ENCODE measurements at places on chromosomes 7 and 10. TPM values are rescaled to one million over a fixed set of nuclear protein-coding genes. Genes with fewer than 3 reads are reported as not detected.

Gene NPSR1
- not detected for total RNA-seq

Gene CPXM2
- total RNA-seq = not detected

Gene GIMAP5
- 149 TPM for total RNA-seq

Gene CALHM3
- 0.17 TPM for total RNA-seq

Gene TMEM176A
- not detected for total RNA-seq

Gene OLAH
- total RNA-seq = 1.2 TPM

Gene FKBP6
- not detected for total RNA-seq

Gene PDZD7
- total RNA-seq = 0.65 TPM

Gene OR2A7
- total RNA-seq = 3.5 TPM

Gene SDK1
- 0.17 TPM for total RNA-seq

Gene EPO
- not detected for total RNA-seq

Gene SPDYE18
- total RNA-seq = 0.65 TPM

DNA sequence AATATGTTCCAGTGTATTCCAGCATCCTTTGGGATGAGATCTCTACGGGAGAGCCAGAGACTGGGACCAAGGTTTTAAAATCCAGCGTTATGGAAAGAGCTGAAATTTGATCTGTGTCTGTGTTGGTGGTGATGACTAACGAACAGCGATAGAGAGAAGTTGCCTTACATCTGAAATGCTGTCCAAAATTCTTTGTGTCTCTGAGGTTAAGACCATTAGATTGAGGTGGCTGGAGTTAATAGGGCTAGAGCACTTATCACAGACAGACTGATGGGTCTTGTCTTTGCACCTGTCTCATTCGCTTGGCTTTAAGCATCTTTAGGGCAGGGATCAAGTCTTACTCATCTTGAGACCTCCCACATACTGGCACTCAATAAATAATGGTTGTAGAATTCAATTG lies 41.0 kb upstream of the RAPGEF5 start:
- DNase-seq = no peak
- H3K36me3 ChIP-seq = no peaks in the 10 kb centered on the region
- H3K27me3 ChIP-seq = peaks cover 4% of the 10 kb centered on the region
- peaks cover 11% of the 10 kb centered on the region for H3K4me1 ChIP-seq

DNA sequence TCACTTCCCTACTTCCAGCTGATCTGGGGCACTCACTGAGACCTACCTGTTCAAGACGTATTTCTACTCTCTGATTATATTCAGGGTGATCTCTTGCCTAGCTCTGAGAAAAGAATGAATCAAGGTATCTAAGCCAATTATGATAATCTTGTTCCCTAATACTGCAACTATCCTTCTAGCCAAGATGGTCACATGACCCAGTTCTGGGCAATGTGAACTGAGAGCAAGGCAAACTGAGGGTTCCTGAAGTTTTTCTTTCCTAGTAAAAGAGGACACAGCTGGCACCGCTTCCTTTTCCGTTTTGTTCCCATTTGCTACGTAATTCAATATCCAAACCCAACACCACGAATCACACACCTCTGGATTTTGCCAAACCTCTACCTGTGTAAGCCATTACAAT lies 5.9 kb upstream of the GPAM start:
- DNase-seq = no peak
- H3K27ac ChIP-seq = no peak overlapping the region

DNA sequence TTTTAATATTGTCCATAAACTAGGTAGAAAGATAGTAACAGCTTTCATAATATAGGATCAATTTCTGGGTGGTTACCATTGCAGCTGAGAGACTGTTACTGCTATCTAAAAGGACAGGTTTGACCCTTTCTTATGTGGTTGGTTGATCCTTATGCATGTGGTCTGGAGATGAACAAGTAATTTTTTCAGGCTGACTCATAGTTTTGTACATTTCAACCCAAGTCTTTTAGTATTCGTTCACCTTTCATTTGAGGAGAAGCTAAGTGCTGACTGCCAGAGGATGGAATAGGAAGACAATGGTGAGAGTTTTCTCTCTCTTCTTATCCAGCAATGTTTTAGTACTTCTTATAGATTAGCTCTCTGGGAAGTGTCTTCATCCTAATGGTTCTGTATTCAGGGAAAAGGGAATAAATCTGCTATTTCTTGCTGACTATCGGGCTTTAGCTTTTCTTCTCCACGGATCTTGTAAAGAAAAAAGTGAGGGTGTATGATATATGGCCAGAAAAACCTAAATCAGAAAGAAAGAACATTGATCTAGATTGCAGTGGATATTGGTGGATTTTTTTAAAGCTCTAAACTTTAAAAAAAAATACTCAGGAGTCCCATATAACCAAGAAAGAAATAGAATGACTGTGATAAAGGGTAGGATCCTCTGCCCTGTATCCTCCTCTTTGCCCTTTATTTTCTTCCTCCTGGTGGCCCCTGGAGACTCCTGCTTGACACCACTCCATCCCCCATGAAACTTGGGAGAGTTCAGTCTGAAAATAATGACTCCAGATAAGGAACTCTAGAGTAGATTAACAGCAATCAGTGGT lies 88.0 kb downstream of the CPED1 start:
- no peaks in the 10 kb centered on the region for H3K36me3 ChIP-seq
- no peaks in the 10 kb centered on the region for H3K4me1 ChIP-seq
- no peak for DNase-seq
- no peak overlapping the region for H3K27ac ChIP-seq

DNA sequence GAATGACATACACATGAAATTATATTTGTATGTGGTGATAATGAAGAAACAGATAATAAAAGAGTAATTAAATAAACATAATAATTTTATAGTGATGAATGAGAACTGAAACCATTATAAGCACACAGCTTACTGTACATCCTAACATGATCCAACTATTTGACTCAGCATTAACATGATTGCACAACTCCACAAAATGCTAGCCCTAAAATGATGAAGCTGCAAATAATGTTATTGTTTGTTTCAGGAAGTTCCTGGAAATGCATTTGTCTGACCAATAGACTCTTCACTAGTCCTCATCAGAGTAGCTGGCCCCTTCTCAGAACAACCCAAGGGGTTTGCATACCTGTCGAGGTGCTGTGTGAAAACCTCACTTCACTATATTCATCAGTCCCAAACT lies 115.5 kb downstream of the RTKN2 start:
- peaks cover 11% of the 10 kb centered on the region for H3K36me3 ChIP-seq
- no peak overlapping the region for H3K4me3 ChIP-seq
- no peaks in the 10 kb centered on the region for H3K4me1 ChIP-seq
- H3K27me3 ChIP-seq = no peaks in the 10 kb centered on the region
- no peak overlapping the region for H3K27ac ChIP-seq

- H3K4me1 ChIP-seq = no peaks in the 10 kb centered on the region
- peaks cover 2% of the 10 kb centered on the region for H3K27me3 ChIP-seq
- H3K27ac ChIP-seq = no peak overlapping the region
- H3K36me3 ChIP-seq = no peaks in the 10 kb centered on the region
- H3K4me3 ChIP-seq = no peak overlapping the region
Observed at GRCh38 chr7:39062811-39063210, 85.1 kb downstream of the POU6F2 start.

DNA sequence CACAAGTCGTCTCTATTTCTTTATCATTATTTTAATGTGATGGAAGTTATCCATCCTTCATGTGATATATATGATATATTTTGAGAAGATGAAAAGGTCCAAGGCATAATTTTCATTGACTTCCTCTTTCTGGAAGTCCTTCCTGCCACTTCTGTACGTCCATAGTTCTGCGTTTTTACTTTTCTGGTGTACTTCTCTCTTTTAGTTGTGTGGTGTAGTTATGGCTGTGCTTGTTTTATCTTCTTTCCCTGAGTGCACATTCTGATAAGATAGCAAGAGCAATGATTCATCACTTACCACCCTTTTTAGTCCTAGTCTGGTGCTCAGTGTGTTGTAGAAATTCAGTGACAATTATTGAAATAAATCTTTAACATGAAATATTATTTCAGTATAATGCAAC lies 231.3 kb upstream of the FERD3L start:
- H3K36me3 ChIP-seq = no peaks in the 10 kb centered on the region
- no peaks in the 10 kb centered on the region for H3K27me3 ChIP-seq
- no peak overlapping the region for H3K27ac ChIP-seq
- no peak for DNase-seq
- no peaks in the 10 kb centered on the region for H3K4me1 ChIP-seq

GRCh38 chr7:132002343-132002968 lies 446.0 kb upstream of the PODXL start:
- DNase-seq = no peak
- H3K36me3 ChIP-seq = no peaks in the 10 kb centered on the region
- H3K4me3 ChIP-seq = no peak overlapping the region
- no peaks in the 10 kb centered on the region for H3K4me1 ChIP-seq
- H3K27me3 ChIP-seq = peaks cover 3% of the 10 kb centered on the region

- H3K36me3 ChIP-seq = peaks cover 6% of the 10 kb centered on the region
- no peak for DNase-seq
- no peak overlapping the region for H3K4me3 ChIP-seq
- H3K27me3 ChIP-seq = peaks cover 6% of the 10 kb centered on the region
- no peak overlapping the region for H3K27ac ChIP-seq
Observed at GRCh38 chr7:155618708-155619633, 25.5 kb upstream of the RBM33 start.

DNA sequence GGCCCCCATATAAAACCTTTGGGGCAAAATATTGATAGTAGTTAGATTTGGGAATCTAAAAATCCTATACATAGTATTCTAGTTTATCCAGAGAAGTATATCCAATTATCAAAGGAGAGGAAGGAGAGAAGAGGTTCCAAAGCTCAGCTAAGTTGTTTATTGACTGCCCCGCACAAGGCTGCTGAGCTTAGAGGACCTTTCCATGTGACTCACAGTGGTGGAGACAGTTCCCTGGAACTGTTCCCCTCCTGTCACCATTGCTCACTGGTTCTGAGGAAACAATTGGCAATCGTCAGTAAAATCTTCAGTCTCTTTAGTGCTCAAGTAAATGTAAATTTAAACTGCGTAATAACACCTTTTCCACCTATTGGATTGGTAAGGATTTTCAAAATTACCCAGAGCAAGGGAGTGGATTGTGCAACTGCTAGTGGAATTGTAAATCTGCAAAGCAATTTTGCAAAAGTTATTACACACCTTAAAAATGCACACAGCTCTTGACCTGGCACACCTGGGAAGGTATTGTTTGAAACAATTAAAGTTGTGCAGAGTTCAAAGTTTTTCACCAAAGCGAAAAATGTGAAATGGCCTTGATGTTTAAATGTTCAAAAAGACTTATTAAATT lies 63.1 kb downstream of the EEPD1 start:
- no peaks in the 10 kb centered on the region for H3K4me1 ChIP-seq
- no peak overlapping the region for H3K4me3 ChIP-seq

GRCh38 chr7:2701832-2702593 lies 14.0 kb downstream of the AMZ1 start:
- H3K4me1 ChIP-seq = peaks cover 38% of the 10 kb centered on the region
- H3K4me3 ChIP-seq = no peak overlapping the region
- H3K36me3 ChIP-seq = no peaks in the 10 kb centered on the region

DNA sequence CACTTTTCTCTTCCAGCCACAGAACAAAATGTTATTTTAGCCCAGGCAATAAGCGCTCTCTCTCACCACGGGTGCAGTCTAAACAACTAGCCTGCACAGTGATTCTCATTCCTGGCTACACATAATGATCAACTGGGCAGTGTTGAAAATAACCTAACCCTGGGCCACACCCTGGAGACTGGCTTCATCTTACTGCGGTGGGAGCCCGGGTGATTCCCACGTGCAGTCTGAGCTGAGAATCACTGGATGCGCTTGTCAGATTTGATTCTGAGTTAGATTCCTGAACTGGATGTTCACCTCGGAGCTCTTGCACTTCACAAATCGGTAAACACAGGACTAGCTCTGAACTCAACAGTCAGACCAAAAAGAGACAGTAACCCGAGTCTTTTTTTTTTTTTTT lies 14.9 kb downstream of the ZC3HAV1 start:
- peaks cover 89% of the 10 kb centered on the region for H3K4me1 ChIP-seq
- no peaks in the 10 kb centered on the region for H3K27me3 ChIP-seq
- peak overlapping the region; percentile 75 for H3K4me3 ChIP-seq
- peaks cover 84% of the 10 kb centered on the region for H3K36me3 ChIP-seq
- H3K27ac ChIP-seq = peak overlapping the region; percentile 91

DNA sequence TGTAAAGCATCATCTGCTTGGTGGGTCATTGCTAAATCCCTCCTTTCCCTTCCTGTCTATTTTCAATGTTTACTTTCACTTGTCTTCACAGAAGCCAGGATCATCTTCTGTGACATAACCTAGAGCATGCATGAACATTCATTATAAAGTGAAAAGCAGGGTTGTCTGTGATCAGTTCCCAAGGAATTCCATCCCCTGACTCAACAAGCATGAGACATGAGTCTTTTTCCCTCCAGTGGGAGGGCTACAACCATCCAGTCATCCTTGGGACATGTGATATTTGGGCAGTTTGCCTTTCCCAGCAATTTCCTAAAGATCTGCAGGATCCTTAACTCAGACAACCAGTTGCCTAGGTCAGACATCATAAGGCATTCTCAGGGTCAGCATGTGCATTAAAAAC lies 166.3 kb upstream of the TMEM196 start:
- H3K27me3 ChIP-seq = no peaks in the 10 kb centered on the region
- no peaks in the 10 kb centered on the region for H3K4me1 ChIP-seq
- no peak overlapping the region for H3K27ac ChIP-seq
- no peaks in the 10 kb centered on the region for H3K36me3 ChIP-seq
- H3K4me3 ChIP-seq = no peak overlapping the region

- DNase-seq = no peak
- no peak overlapping the region for H3K4me3 ChIP-seq
- peaks cover 33% of the 10 kb centered on the region for H3K27me3 ChIP-seq
Observed at GRCh38 chr10:100775386-100775785, 30.0 kb downstream of the PAX2 start.

DNA sequence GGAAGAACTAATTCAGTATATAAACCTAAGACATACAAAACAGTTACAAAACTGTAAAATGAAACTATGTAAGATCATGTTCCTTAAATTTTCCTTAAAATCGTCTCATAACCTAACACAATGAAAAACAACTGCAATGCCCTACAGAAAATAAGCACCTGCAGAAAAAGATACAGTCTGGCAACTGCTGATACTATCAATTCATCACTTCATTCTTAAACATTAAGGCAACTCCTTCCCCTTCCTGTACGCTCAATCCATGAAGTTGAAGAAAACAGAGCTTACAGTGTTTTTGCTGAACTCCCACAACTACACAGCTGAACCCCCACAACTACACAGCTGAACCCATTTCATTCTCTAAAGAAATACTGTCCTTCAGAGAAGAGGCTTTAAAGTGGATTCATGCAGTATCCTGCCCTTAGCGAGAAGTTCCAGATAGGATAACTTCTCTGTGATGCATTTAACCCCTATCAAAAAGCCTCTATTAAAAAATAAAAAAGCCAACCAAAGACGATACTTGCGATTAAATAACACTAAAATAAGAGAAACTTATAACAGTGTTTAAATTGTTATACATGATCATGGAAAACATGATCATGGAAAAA lies 50.0 kb downstream of the JMJD1C start:
- no peak for DNase-seq
- peaks cover 11% of the 10 kb centered on the region for H3K4me1 ChIP-seq
- no peaks in the 10 kb centered on the region for H3K36me3 ChIP-seq
- H3K4me3 ChIP-seq = no peak overlapping the region

DNA sequence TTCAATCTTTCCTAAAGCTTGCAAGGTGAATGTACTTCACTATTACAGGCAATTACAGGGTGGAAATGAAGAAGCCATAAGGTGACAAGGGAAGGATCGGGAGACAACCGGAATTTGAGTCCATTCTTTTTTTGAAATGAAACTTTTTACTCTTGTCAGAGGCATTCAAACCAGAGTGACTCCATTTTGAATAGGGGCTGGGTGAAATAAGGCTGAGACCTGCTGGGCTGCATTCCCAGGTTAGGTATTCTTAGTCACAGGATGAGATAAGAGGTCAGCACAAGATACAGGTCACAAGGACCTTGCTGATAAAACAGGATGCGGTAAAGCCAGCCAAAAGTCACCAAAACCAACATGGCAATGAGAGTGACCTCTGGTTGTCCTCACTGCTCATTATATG lies 363.3 kb downstream of the TYW1 start:
- no peak for DNase-seq
- H3K4me1 ChIP-seq = no peaks in the 10 kb centered on the region
- no peaks in the 10 kb centered on the region for H3K27me3 ChIP-seq
- H3K27ac ChIP-seq = no peak overlapping the region
- no peak overlapping the region for H3K4me3 ChIP-seq

All from activated CD4-positive, alpha-beta T cell treated with anti-CD3 and anti-CD28 coated beads, Interleukin-2, amount 10 ng/mL, durations not matched to agents 7 days and 5 days (primary cell).